Posterior vena cava (tissue), 2 donors: ENCODE measurements at places on chromosomes 7 and 10. TPM values are rescaled to one million over a fixed set of nuclear protein-coding genes. Genes with fewer than 3 reads are reported as not detected.

ZNF488 gene
- total RNA-seq, result not detected

WNT8B gene
- not detected for total RNA-seq

SFRP4 gene
- total RNA-seq, result 197 TPM

DNAJB9 gene
- total RNA-seq, result 29.2 TPM

NKX2-3 gene
- not detected for total RNA-seq

AKR1D1 gene
- total RNA-seq, result not detected

PRKRIP1 gene
- 13.8 TPM for total RNA-seq

DMBT1 gene
- total RNA-seq, result not detected

TMEM178B gene
- total RNA-seq, result 1.2 TPM

MBL2 gene
- total RNA-seq, result not detected

MCM10 gene
- total RNA-seq, result 0.23 TPM

ANAPC16 gene
- total RNA-seq, result 77.4 TPM

ZNF722 gene
- total RNA-seq, result not detected

HERPUD2 gene
- total RNA-seq, result 22.4 TPM

SLC16A12 gene
- total RNA-seq, result 0.57 TPM

CPN1 gene
- not detected for total RNA-seq

SYNPO2L gene
- total RNA-seq, result 3.1 TPM

ODAD2 gene
- 5.3 TPM for total RNA-seq

TLL2 gene
- not detected for total RNA-seq

IL2RA gene
- 6.4 TPM for total RNA-seq

DEPP1 gene
- 58.8 TPM for total RNA-seq

HABP2 gene
- not detected for total RNA-seq

CPEB3 gene
- 3.5 TPM for total RNA-seq
